Activated naive CD8-positive, alpha-beta T cell treated with anti-CD3 and anti-CD28 coated beads, Interleukin-2, amount 10 ng/mL, durations not matched to agents 7 days and 5 days (primary cell): ENCODE measurements at places on chromosomes 1 and 21.

GRCh38 chr1:168135921-168136708 lies 615 bp downstream of the GPR161 start:
- DNase-seq = peak; percentile 45

- DNase-seq = no peak
Observed at GRCh38 chr1:217989510-217989909, 295.6 kb upstream of the RRP15 start.

DNA sequence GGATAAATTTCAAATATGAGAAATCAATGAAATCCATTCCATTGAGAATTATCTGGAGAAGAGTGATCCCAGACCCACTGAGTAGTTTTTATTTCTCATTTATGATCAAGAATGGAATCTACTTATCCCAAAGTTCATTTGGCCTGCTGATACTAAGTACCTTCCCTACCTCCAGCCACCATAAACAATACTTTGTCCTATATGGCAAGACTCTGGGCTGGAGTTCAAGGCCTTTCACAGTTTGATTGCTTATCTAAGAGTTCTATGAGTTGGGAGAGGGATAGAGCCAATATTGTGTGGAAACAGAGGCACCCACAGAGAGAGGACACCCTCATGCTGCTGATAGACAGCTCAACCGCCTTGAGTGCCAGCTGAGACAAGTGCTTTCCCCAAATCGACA lies 5.1 kb downstream of the PDZK1 start:
- no peak for DNase-seq

DNA sequence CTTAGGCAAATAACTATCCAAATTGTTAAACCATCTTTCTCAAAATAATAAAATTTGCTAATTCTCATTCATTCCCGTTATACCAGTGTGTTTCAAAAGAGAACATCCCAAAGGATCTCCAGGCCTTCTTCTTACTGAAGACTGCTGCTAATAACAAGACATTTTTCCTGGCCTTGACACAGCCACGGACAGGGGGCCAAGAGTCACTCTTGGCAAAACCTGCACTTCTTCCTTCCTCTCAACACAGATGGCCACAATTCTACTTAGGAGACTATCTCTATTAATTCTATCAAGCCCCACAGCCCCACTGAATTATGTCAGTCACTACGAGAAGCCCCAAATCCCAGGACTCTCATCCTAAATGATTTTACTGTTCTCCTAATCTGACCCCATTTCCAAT lies 86.0 kb downstream of the EVI5 start:
- no peak for DNase-seq

GRCh38 chr1:165876121-165876520 lies 48.7 kb downstream of the UCK2 start:
- DNase-seq = no peak

GRCh38 chr1:19000065-19000464 lies 43.6 kb upstream of the IFFO2 start:
- no peak for DNase-seq

DNA sequence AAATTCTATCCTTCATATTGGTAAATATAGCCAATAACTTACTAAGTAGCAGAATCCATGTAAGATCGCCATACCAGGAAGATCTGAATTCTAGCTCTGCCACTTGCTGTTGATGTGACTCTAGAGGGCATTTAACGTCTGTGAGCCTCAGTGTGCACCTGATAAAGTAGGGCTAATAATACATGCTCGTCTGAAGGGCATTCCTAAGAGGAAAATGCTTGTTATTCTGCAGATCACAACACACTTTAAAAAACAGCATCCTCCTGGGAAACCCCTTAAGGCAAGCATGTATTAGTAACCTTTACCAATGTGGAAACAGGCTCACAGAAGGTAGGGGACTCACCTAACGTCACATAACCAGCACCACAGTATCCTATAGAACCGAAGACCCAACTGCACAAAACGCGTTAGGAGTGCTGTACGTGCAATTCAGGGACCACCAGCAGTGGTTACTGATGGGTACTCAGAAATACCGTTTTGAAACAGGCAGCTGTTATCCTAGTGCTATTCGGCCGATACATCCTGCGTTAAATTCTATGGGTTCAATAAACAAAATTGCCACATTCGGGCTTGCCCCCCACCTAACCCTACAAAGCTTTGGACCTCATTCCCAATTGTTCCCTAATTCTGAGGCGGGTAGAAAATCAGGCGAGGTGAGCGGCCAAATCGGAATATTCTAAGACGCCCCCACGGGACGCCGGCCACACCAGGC lies 758 bp downstream of the DEPDC1 start:
- no peak for DNase-seq

DNA sequence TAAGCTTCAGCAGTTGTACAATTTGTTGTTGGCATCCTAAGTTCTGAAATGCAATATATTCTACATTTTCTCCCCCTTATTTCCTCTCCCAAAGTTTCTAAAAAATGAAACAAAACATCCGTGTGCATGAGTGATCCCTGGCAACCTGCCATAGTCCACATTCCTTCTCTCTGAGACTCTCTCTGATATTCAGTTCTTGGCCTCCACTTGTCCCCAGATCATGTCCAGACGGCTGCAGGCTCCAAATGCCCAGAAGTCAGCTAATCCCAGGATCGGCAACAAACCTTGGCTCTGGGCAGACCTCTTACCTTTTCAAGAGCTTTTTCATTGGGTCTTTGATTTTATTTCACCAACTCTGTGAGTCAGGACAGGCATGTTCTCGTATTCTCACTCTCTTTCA lies 187.8 kb downstream of the ETS2 start:
- DNase-seq = no peak

DNA sequence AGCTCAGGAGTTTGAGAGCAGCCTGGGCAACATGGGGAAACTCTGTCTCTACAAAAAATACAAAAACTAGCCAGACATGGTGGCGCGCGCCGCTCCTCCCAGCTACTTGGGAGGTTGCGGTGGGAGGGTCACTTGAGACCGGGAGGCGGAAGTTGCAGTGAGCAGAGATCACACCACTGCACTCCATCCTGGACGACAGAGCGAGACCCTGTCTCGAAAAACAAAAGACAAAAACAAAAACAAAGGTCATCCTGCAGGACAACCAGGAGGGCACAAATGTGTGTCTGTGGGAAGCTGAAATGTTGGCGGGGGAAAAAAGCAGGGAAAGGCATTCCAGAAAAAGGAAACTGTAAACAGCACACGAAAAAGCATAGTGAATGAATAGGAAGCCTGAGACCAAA lies 104.1 kb upstream of the HNRNPU start:
- DNase-seq = no peak

- no peak for DNase-seq
Observed at GRCh38 chr1:39959651-39960333, 4.8 kb downstream of the MFSD2A start.

- DNase-seq = no peak
Observed at GRCh38 chr1:235883261-235883927, 16.7 kb upstream of the LYST start.

DNA sequence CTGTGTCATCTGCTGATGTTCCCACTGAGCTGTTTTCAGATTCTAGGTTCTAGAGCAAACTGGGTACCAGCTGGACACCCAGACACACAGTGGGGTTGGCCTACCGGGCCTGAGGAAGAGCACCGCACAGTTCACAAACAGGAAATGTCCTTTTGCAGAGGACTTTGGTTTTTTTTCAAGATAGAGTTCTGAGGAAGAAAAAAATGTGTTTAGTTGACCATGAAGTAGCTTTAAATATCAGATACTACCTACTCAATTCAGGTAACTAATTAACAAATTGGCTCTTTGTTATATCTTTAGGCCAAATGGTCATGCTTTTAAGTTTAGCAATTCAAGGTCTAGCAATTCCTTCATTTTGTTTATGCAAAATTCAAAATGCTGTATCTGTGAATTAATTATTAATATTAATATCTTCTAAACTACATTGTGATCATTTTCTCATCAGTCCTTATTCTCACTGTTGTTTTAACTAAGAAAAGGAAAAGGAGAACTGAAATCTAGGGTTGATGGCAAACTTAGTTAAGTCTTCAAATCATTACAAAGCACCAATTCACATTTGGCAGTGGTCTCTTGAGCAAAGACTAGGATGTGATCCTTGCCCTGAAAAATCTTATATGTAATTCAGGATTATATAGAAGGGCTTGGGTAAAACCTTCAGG lies 17.2 kb upstream of the NCF2 start:
- no peak for DNase-seq

DNA sequence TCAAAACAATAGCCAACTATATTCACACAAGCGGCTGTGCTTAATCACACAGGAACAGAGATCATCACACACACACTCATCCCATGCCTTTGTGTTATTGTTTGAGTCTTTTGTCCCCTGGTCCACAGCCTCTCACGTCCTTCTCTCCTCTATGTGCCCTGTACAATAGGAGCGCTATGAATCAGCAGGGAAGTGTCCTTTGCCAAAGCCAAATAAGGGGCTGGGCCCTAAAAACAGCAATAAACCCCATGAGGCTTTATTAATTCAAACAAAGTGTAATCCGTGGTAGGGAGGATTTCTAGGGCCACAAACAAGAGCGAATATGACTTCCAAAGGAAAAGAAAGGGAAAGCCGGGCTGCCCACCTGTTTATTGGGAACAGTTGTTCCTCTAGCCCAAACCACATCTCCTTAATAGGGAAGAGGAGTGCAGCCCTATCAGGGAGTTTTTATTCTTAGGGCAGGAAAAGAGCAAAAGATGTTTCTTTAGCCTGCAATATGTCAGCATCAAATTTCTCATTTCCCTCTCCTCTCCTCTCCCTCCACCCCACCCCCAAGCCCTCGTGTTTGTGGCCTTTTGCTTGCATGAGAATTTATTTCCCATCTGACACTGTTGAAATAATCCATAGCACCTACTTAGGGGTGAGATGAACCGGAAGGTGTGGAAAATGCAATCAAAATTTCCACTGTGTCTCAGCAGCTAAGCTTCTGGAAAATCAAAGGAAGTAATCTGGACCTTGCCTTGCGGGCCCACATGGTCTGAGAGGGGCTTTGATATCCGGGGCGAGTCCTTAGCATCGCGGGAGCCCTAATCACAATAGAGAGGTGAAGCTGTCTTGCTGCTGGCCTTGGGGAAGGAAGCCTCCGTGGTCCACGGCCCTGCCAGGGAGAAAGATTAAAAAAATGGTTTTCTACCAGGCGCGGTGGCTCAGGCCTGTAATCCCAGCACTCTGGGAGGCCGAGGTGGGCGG lies 45.3 kb upstream of the ITPKB start:
- no peak for DNase-seq

GRCh38 chr1:111565968-111566367 lies 53.6 kb upstream of the RAP1A start:
- DNase-seq = no peak

GRCh38 chr1:50110656-50111055 lies 1.9 kb downstream of the ELAVL4 start:
- DNase-seq = no peak

DNA sequence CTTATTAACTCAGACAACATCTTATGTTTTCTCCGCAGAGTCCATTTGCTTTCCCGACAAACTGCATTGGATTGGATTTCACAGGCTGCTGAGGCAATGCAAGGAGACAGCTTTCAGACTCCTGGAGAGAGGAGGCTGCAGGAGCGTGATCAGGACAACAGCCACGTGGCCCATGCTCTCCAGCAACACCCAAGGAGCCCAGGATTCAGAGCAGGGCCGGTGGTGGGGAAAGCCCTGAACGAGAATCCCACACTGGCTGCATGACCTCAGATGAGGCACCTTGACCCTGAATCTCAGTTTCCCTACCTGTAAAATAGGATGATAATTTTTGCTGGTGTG lies 78.3 kb upstream of the NFASC start:
- DNase-seq = no peak

- no peak for DNase-seq
Observed at GRCh38 chr1:16020325-16020724, 1.5 kb upstream of the CLCNKA start.

GRCh38 chr21:16280686-16281091 lies 550.9 kb downstream of the USP25 start:
- no peak for DNase-seq

DNA sequence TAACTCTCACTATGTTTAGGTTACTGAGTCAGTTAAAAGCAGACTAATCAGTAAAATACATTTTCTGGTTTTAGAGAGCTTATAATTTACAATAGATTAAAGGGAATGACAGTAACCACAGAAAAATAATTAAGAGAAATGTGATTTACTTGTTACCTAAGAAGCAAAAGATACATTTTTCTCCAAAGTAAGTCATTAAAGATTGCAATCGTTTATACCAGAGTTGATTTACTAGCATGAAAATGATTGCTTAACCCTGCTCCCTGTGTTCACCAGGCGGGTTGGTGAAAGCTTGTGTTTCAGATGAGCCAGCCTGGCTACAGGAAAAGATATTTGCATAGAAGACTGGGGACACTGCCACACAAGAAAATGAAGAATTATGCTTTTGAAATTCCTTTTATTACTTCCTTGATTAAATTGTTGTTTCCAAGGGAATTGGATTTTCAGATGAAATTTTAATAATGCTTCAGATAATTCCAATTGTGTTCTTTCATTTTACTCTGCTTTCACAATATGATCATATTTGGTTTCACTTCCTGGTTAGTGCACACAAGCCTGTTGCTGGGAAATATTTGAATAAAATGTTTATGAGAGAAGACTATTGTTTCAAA lies 27.9 kb downstream of the LRRC8B start:
- DNase-seq = no peak

DNA sequence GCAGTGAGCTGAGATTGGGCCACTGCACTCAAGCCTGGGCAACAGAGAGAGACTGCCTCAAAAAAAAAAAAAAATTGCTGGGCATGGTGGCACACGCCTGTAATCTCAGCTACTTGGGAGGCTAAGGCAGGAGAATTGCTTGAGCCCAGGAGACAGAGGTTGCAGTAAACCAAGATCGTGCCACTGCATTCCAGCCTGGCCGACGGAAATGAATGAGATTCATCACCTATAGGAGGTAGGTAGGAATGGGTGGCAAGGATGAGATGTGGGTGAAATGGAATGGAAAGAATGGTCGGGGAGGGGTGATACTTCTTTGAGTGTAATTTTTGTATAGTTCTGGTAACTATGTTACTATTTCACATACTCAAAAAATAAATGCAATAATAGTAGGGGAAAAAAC lies 15.4 kb downstream of the CTXND2 start:
- no peak for DNase-seq

DNA sequence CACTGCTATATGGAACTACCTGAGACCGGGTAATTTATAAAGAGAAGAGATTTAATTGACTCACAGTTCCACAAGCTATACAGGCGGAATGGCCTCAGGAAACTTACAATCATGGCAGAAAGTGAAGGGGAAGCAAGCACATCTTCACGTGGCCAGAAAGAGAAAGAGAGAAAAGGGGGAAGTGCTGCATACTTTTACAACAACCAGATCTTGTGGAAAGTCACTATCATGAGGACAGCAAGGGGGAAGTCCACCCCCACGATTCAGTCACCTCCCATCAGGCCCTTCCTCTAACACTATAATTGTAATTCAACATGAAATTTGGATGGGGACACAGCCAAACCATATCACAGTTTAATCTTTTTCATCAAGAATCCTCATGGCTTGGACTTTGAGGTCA lies 339.2 kb upstream of the AJAP1 start:
- DNase-seq = no peak

- DNase-seq = no peak
Observed at GRCh38 chr1:206556047-206556749, 48.9 kb downstream of the RASSF5 start.

DNA sequence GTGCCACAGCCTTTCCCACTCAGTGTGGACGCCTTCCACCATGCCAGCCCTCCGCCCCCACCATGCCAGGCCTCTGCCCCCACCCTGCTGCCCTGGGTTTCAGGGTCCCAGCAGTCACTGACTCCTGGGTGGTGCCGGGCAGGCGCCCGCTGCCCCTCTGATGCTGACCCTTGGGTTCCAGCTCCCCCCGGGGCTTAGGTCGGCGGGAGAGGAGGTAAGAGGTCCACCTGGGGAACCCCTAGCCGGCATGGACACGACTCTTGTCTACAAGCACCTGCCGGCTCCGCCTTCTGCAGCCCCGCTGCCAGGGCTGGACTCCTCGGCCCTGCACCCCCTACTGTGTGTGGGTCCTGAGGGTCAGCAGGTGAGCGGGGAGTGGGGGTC lies 7.0 kb upstream of the PFKL start:
- DNase-seq = no peak
